Right atrium auricular region (tissue), 2 donors: ENCODE measurements at places on chromosomes 7 and 10.

DNA sequence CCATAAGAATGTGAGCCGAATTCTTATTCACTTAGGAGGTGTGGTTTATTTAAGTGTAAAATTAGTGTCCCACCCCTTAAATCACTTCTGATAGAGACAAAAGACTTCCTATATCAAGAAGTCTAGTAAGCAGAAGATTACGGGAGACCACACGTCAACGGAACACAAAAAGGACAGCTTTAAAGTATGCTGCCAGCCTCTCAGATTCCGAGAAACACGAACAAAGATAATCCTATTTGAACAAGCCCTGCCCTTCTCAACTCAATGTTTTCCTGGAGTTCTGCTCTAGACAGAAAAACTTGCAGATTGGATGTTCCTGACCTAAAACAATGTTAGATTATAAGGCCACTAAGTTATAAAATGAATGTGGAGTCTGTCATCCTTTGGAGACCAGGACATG is 4.9 kb upstream of the MCU start:
- no peak for DNase-seq

GRCh38 chr10:92880917-92881316 is 32.6 kb downstream of the EXOC6 start:
- no peak for DNase-seq

DNA sequence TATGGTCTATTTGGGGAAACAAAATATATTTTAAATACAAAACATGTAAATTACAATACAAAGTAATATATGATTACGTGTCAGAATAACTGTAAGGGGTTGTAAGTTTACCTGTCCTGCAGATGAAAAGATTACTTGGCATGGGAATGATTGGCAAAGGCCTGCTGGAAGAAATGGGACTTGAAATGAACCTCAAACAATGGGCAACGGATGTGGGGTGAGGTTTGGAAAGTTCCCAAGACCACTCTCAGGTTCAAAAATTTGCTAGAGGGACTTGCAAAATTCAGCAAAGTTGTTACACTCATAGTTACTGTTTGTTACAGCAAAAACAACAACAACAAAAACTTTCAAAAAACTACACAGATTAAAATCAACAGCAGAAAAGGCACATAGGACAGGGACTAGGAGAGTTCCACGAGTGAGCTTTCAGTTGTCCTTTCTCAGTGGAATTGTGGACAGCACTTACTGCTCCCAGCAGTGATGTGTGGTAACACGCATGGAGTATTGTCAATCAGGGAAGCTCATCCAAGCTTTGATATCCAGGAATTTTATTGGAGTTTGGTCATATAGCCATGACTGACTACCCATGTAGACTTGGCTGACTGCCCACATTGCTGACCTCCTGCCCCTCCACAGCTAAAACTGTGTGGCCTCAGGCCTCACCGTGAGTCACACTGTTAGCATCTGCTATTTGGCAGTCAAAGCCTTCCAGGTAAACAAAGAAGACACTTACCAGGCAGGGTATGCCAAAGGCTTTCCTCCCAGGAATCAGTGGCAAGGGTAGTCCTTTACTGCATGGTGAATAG is 43.8 kb downstream of the EXOC6 start:
- DNase-seq = no peak

- DNase-seq = no peak
These were observed 30.6 kb downstream of the FAM204A start for GRCh38 chr10:118311505-118311904.

DNA sequence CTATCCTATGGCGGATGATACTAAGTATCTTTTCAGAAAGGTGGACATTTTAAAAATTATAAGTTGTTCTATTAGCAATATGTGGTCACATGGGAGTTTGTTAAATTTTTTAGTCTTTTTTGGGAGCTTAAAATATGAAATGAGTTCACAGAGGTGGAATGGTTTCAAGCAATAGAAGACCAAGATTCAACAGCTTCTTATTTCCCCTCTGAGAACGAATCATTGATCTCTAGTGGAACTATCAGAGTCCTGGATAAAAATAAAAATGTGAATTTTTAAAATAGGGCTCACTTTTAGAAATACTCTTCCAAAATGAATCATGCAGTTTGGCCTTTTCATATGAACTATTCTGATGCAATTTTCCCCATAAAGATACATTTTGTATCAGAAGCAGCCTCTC is 467.7 kb upstream of the KLF6 start:
- DNase-seq = no peak

DNA sequence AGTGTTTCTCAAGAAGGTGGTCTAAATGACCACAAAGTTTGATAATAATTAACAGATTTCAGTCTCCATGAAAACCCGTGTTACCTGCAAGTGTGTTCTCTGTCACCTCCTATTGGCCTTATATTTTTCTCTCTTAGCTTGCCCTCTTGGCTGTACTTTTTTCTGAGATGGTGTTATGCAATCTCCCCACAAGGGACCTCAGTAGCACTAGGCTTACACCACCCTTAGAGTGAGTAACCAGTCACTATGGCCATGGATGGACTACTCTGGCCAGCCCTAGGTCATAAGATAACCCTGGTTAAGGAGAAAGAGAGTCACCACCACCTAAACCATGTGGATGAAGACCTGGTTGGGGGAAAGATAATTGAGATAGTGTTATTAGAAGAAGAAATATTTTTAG is 76.8 kb downstream of the NPSR1 start:
- DNase-seq = no peak
